ENCODE measurements at places on chromosomes 7 and 10.

DNA sequence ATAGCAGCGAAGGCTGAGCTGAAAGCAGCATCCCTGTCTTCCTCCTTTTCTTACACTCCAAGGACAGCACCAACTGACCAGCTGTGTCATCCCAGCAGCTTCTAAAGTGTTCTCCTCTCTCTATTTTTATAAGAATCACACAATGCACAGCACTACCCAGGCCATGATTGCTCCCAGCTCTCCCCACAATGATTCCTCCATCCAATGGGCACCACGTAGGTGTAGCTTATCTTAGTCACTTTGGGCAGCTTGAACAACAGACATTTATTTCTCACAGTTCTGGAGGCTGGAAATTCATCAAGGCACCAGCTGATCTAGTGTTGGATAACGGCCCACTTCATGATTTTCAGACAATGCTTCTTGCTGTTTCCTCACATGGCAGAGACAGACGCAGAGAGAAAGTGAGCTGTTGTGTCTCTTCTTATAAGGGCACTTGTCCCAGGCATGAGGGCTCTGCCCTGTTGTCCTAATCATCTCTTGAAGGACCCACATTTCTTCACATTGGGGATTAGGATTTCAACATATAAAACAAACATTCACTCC lies 92.0 kb upstream of the CDC14C start:
- DNase-seq, result no peak

DNA sequence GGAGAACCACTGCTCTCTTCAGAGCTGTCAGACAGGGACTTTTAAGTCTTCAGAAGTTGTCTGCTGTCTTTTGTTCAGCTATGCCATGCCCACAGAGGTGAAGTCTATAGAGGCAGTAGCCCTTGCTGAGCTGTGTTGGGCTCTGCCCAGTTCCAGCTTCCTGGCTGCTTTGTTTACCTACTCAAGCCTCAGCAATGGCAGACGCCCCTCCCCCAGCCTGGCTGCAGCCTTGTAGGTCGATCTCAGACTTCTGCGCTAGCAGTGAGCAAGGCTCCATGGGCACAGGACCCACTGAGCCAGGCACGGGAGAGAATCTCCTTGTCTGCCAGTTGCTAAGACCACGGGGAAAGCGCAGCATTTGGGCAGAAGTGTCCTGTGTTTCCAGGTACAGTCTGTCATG lies 12.1 kb upstream of the CPA2 start:
- no peak for DNase-seq

- no peak for DNase-seq
Observed at GRCh38 chr7:115496006-115496405, 534.6 kb downstream of the TFEC start.

DNA sequence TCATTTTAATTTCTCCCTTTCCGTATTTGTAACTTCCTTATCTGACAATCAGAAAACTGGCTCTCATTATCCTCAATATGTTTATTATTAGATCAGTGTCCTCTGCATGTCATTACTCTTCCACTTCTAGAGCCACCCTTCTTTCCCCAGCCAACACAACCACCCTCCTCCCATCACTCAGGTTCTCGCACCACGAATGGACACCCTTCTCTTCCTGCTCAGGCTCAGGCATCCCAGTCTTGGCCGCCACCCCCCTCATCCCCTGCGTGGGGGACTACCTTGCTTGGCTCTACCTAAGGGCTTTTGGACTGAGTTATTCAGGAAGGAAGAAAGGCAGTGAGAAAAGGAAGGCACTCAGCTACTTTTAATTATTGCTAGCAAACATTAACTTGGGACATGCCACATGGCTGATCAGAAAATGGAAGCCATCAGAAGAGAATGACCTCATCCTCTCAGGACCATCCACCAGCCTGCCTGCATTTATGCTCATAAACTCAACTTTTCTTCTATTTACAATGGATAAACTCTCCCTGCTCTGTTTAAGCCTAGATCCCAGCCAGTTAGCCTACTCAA lies 199.9 kb upstream of the PLXNA4 start:
- no peak for DNase-seq

- no peak for DNase-seq
Observed at GRCh38 chr7:126685596-126685995, 567.1 kb downstream of the GRM8 start.

GRCh38 chr7:148669927-148670326 lies 28.8 kb upstream of the CUL1 start:
- DNase-seq, result no peak

GRCh38 chr7:2409745-2410414 lies 6.5 kb downstream of the CHST12 start:
- no peak for DNase-seq

DNA sequence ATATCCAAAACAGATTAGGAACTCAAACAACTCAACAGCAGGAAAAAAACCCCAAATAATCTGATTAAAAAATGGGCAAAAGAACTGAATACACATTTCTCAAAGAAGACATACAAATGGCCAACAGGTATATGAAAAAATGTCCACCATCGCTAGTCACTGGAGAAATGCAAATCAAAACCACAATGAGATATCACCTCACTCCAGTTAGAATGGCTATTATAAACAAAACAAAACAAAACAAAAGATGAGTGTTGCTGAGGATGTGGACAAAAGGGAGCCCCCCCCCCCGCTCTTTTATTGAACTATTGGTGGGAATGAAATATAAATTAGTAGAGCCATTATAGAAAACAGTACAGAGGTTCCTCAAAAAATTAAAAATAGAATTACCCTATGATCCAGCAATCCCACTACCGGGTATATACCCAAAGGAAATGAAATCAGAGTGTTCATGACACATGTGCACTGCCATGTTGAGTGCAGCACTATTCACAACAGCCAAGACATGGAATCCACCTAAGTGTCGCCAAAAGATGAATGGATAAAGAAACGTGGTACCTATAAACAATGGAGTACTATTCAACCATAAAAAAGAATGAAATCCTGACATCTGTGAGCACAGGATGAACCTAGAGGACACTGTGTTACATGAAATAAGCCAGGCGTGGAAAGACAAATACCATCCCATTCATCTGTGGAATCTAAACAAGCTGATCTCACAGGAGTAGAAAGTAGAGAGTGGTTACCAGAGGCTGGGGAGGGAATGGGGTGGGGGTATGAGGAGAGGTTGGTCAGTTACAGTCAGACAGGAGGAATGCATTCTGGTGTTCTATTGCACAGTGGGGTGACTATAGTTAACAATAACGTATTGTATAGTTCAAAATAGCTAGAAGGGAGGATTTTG lies 78.1 kb upstream of the RHEB start:
- no peak for DNase-seq

DNA sequence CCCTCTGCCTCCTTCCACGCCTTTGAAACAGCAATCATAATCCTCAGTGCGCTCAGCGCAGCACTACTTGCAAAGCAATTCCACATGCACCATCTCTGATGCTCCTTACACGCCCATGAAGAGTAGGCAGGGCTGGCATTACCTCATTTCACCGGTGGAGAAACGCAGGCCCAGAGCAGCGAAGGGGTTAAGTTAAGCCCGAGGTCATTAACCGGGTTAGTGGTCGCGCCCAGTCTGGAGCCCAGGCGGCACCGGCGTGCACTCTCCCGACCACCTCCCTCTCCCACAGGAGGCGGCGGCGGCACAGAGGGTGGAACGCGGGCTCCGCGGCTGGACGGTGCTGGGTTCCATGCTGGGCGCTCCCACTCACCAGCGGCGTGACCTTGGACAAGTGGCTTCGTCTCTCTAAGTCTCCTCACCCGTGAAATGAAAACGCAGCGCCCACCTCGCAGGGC lies 515 bp downstream of the FASTK start:
- no peak for DNase-seq

- no peak for DNase-seq
Observed at GRCh38 chr7:44823255-44823781, 24.6 kb downstream of the H2AZ2 start.

- DNase-seq, result no peak
Observed at GRCh38 chr10:97771913-97772823, at the start of gene SFRP5. TSS of gene SFRP5 (minus strand) at chr10:97771999. CDS start at chr10:97771833, 166 bp downstream.

GRCh38 chr10:59847888-59848287 lies 58.5 kb downstream of the CCDC6 start:
- no peak for DNase-seq

DNA sequence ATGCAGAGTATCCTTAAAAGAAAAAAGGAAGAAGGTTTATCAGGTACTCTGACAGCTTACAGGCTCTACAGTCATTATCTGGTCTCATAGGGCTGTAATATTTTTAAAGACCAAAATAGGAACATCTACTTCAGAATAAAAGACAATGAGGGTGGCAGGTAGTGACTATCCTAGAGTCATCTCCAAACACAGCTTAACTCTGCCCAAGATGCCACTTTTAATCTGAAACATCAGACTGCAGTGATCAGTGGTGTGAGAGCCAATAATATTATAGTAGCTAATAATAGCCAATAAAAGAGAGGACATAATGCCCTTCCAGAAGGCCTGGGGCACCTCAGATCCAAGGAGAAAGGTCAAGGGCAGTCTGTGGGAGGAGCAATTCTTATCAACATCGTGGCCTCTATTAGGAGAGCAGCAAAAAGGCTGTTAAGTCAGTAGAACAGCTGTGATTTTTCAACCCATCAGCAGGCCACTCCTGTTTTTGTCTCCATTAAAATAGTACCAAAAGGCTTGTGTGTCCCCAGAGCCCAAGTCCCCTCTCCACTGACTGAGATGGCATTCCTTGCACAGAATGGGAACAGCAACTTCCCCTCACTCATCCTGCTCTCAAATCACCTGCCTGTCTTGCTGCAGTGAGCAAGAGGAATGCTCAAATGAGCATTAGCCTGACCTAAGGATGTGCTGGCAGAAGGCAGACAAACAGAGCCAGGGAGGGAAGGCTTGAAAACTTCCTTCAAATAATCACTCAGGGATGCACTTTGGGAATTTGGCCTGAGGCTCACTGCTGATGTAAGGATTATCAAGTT lies 20.7 kb upstream of the SPOCK2 start:
- no peak for DNase-seq

DNA sequence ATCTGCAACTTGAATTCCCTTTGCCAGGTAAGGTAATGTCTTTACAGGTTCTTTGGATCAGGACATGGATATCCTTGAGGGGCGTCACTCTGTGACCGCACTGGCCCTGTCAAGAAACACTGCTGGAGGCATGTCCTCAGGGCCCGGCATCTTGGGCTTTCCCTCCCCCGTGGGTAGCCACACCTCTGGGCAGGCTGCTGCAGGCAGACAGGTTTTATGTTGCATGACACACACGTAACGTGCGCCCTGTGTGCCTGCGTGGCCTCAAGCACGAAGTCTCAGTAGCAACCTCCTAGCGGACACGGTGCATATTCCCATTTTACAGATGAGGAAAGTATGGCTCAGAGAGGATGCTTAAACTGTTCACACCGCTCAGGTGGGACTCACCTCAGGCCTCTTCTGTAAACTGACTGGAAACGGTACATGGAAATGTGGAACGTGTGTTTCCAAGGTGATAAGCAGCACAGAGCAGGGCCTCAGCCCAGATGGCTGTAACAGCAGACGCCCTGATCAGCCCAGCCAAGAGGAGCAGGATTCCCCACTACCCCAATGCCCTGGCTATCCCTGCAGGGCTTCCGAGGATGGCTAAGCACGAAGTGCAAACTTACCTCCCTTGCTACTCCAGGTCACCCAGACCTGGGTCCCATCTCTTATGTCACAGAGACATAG lies 553.6 kb downstream of the TCERG1L start:
- DNase-seq, result no peak

DNA sequence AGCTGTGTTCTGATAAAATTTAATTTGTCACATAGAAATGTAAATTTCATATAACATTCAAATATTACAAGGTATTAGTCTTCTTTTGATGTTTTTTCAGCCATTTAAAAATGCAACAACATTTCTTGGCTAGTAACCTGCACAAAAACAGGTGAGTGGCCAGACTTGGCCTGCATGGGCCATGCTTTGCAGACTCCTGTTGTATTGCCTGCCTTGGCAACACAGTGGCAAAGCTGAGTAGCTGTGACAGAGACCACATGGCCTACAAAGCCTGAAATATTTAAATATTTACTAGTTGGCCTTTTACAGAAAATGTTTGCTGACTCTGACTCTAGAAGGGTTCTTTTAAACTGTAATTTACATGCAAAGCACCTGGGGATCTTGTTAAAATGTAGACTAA lies 13.5 kb upstream of the TBX20 start:
- DNase-seq, result no peak

DNA sequence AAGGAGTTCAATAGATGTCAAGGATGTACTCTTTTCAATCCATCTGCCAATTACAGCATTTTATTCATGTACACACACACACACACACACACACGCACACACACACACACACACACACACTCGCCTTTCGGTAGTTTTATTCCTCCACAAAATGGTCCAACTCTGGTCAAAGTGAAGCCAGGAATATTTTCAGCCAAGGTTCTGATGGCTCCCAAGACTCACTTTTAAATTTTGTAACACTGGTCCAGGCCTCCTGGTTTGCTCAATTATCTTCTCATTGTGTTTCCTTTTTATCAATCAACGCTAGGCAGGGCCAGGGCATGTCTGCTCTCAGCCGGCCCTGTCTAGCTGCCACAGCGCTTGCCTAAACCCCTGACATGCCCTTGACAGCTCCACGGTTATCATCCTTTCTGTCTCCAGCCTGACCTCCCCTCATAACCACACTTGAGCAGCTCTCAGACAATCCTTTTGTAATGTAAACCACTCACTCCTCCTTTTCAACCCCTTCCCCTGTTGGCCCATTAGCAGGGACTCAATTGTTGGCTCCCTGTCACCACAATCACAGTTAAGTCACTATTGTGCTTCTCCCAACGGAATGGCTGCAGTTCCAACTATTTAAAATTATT lies 115.1 kb downstream of the ICA1 start:
- no peak for DNase-seq

- peak; percentile 17 for DNase-seq
Observed at GRCh38 chr10:283916-284356, 148.7 kb downstream of the ZMYND11 start.

- no peak for DNase-seq
Observed at GRCh38 chr10:71025535-71025934, 137.2 kb upstream of the PCBD1 start.

DNA sequence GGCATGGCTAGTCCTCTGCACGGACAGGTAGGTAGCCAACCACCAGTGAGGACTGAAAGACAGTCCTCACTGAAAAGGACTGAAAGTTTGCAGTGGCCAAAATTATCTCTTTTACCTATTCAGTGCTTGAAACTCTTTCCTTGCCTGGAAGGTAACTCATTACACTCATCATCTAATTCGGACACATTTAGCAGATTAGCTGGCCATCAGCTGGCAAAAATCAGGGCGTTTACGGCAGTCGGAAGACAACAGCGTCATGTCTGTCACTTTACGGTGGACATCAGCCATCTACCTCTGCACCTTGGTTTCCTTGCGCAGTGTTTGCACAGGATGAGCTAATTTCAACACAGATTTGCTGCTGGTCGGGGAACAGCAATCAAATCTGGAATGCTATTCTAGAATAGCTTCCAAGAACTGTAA lies 740 bp downstream of the ANXA7 start:
- DNase-seq, result no peak
